NB4 (cell line): ENCODE measurements at places on chromosomes 16 and 17.
A peak's percentile ranks its signal among the peaks of the same experiment; 100 is the strongest.

- DNase-seq: no peak
Observed at GRCh38 chr16:22284637-22285036, 12.6 kb upstream of the POLR3E start.

- DNase-seq: no peak
Observed at GRCh38 chr17:3552916-3553315, 4.7 kb downstream of the TRPV3 start.

- DNase-seq: no peak
Observed at GRCh38 chr16:23359092-23359760, 57.1 kb downstream of the SCNN1B start.

DNA sequence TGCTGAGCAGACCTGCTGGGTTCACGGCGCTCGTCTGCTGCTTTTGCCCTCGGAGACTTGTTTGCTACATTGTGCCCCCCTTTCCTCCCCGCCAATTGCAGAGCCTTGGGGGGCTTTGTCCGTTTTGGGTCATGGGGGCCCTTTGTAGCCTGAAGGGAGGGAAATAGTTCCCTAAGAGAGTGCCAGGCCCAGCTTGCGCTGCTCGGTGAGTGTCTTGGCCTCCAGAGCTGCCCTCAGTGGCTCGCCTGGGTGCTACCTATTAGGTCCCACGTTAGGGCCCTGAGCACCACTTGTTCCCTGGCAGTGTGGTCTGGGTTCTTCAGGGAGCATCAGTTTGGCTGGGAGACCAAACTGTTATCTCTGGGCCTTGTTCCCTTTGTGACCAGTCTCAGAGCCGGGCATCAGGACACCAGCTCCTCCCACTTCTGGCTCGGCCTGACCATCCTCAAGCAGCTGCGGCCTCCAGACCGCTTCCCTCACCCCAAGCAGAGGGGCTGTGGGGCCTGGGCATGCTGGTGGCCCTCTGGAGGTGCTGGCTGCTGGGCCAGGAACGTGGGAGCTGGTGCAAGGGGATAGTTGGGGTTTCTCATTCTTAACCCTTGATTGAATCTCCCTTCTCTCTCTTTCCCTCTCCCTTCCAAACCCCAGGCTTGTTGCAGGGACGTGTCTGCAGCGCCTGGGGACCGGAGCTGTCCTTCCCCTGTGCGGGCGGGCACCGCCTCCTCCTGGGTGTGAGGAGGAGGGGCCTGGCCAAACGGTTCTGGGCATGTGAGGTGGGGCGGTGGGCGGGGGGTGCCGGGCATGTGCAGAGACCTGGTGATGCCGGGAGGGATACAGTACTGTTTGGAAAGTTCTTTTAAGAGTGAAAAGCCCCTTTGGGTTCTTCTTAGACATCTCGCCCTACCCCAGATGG, 16.0 kb upstream of the ITGB4 start:
- DNase-seq: no peak

GRCh38 chr17:49497148-49498028, 2.3 kb downstream of the NGFR start:
- no peak for DNase-seq

- DNase-seq: no peak
Observed at GRCh38 chr16:4089251-4089810, 26.9 kb downstream of the ADCY9 start.

- DNase-seq: no peak
Observed at GRCh38 chr16:53530741-53531140, 27.7 kb upstream of the AKTIP start.

GRCh38 chr16:11955713-11956123, 9.3 kb upstream of the TNFRSF17 start:
- DNase-seq: no peak

GRCh38 chr17:76697702-76698465, 12.9 kb downstream of the MXRA7 start:
- no peak for DNase-seq

DNA sequence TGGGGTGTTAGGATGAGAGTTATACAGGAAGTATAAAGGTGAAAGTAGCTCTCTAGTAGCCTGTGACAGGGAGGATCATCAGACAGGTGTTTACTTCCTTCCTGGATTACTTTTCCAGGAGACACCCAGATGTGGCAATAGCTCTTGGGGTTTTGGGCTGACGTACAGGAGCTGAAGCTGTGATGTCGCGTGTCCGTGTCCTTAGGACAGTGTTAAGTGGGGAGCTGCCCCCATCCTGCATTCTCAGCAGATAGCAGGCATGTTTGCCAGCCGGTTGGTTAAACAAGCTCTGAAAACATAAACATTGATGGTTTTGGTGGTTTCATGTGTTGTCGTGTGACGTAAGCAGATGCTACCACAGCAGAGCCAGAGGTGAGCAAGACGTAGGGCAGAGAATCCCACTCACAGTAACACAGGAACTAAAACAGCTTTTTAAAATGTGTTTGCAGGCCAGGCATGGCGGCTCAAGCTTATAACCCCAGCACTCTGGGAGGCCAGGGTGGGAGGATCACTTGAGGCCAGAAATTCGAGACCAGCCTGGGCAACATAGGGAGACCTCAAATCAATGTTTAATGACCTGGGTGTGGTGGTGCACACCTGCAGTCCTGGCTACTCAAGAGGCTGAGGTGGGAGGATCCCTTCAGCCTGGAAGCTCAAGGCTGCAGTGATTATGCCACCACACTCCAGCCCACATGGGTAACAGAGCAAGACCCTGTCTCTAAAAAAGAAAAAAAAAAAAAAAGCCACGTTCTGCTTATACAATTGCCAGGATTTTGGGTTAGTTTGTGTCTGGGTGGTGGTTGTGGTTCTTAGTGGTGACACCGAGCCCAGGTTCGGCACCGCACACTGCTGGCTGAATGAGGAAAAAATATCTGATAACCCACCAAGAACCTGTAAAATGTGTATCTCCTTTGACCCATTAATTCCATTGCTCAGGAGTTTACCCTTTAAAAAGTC, 18.2 kb upstream of the IL17C start:
- no peak for DNase-seq

DNA sequence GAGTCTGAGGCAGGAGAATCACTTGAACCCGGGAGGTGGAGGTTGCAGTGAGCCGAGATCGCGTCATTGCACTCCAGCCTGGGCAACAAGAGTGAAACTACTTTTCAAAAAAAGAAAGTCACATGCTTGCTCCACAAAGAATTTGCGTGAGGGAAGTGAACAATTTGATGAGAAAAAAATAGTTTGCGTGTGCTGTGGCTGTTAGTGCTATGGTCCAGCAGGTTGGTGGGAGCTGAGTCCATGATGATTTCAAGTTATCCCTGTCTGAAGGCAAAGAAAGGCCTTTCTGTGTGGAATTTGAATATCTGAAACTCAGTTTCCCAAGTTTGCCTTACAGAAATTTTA, 21.0 kb downstream of the PRCD start:
- DNase-seq: no peak

GRCh38 chr17:79019632-79020584, 4.1 kb upstream of the C1QTNF1 start:
- peak; percentile 66 for DNase-seq

- DNase-seq: no peak
Observed at GRCh38 chr16:22862046-22862445, 48.1 kb downstream of the HS3ST2 start.

- DNase-seq: peak; percentile 33
Observed at GRCh38 chr17:77439189-77440018, 298.6 kb downstream of the SEC14L1 start.

- no peak for DNase-seq
Observed at GRCh38 chr17:77778636-77779489, 179.6 kb upstream of the TNRC6C start.

DNA sequence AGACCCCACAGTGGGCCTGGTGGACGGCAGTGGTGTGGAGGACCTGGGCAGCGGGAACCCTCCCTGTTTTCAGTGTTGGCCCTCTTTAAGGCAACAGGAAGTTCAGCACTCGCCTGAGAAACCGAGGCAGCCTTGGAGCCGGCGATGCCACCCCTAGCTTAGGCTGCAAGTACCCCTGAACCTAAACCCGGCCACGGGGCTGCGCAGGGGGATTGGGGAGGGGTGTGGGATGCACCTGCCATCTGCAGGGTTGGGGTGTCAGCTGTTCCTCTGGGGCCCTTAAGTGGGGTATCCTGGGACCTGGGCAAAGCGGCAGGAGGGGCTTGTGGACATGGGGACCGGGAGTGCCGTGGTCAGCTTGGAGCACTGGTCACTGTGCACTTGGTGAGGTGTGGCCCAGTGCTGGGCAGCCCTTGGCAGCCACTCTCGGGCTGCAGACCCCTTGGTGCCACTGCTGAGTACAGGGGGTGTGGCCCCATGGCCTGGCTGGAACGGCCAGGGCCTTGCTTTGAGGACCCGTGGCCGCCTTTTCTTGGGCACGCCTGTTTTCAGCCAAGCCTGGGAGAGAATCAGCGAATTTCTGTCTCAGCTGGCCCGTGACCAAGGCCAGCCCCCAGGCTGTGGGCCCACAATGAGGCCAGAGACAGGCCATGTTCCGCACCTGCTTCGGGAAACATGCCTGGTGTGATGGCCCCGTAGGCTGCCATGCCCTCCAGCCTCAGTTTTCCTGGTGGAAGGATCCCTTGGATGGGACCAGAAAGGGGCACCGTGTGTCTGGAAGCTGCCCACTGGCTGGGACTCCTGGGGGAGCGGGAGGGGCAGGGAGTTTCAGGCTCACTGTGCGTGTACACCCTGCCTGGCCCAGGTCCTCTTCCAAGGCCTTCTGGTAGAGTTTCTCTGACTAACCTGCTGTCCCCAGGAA, 4.1 kb upstream of the SLC25A10 start:
- no peak for DNase-seq

GRCh38 chr16:75351183-75351582, 82.1 kb downstream of the CFDP1 start:
- DNase-seq: no peak

- no peak for DNase-seq
Observed at GRCh38 chr16:66961914-66962313, 848 bp downstream of the CES3 start.

DNA sequence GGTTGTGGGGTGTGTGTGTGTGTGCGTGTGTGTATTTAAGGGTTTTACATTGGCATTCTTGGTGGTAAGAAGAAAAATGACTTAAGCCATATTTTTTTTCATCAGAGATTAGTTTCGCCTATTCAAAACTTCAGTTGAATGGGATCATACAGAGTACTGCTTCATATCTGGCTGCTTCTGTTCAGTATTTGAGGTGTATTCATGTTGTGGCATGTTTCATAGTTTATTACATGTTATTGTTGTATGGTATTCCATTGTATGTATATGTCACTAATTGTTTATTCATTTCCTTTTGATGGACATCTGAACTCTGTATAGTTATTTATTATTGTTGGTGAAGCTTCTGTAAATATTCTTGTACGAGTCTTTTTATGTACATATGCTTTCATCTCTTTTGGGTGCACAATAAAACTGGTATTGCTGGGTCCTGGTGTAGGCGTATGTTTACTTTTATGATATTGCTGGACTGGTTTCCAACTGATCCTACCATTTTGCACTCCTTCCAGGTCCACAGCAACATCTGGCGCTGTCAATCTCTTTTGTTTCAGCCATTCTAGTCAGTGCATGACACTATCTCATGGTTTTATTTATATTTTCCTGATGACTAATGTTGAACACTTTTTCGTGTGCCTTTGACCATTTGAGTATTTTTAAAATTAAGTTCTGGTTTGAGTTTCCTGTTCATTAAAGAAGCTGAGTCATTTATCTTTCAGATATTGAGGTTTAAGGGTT, 77.4 kb upstream of the MAF start:
- DNase-seq: no peak

GRCh38 chr17:3603870-3604259, 5.3 kb downstream of the TRPV1 start:
- DNase-seq: no peak

- no peak for DNase-seq
Observed at GRCh38 chr16:72715267-72715666, 332.7 kb downstream of the ZFHX3 start.

GRCh38 chr16:28042811-28043210, 20.7 kb downstream of the GSG1L start:
- DNase-seq: no peak

- DNase-seq: no peak
Observed at GRCh38 chr16:88716601-88717001, 10.3 kb downstream of the CTU2 start.

GRCh38 chr17:876272-876671, 94.1 kb downstream of the MRM3 start:
- DNase-seq: peak; percentile 58

GRCh38 chr16:73408311-73408710, 360.4 kb upstream of the ZFHX3 start:
- no peak for DNase-seq

GRCh38 chr16:23040246-23040645, 109.0 kb downstream of the USP31 start:
- no peak for DNase-seq

- no peak for DNase-seq
Observed at GRCh38 chr17:79976451-79976850, 59.2 kb downstream of the TBC1D16 start.

GRCh38 chr16:72666267-72666666, 381.7 kb downstream of the ZFHX3 start:
- DNase-seq: peak; percentile 55

- no peak for DNase-seq
Observed at GRCh38 chr17:59631276-59631675, 11.6 kb downstream of the CLTC start.

DNA sequence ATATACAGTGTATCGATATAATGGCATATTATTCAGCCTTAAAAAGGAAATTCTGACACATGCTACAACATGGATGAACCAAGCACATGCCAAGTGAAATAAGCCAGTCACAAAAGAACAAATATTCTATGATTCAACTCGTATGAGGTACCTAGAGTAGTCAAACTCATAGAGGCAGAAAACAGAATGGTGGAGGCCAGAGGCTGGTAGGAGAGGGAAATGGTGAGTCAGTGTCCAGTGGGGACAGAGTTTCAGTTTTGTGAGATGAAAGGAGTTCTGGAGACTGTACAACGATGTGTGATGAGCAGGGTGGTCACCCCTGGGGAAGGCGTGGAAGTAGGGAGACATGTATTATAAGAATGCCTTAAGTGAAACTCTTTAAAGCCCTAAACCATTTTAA, 39.9 kb downstream of the RNF157 start:
- DNase-seq: no peak

- DNase-seq: peak; percentile 6
Observed at GRCh38 chr17:37212179-37212578, 163.6 kb upstream of the C17orf78 start.

- DNase-seq: peak; percentile 10
Observed at GRCh38 chr16:5447734-5448133, 350.1 kb upstream of the EEF2KMT start.

DNA sequence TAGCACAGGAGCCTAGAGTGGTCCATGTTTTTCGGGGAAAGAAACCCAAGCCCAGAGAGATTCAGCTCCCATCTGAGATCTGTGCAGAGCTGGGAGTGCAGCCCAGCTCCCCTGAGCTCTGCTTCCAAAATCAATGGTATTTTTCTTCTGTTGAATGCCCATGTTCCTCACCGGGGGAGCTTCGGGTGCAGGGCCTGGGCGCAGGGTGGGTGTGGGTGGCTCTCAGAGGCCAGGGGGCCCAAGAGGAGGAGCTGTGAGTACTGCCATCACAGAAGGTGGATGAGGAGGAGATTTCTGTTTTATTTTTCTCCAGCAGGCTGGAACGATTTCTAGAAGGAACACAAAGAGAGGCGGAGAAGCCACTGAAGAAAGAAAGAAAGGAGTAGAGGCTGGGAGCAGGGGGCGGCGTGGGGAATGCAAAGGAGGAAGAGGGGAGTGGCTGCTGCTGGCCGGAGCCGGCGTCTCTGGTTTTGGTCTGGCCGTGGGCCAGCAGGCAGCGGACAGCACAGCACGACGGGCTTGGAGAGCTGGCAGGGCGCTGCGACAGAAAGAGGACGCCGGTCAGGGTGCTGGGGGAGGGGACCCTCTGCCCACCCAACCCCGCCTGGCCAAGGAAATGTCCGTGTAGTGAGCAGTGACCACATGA, 76.2 kb upstream of the KSR1 start:
- no peak for DNase-seq

- no peak for DNase-seq
Observed at GRCh38 chr17:57662041-57662440, 83.1 kb downstream of the CCDC182 start.
